ENCODE measurements at places on chromosomes 3 and 15. TPM values are rescaled to one million over a fixed set of nuclear protein-coding genes. Genes with fewer than 3 reads are reported as not detected.
A peak's percentile ranks its signal among the peaks of the same experiment; 100 is the strongest.

GRCh38 chr3:10708216-10708893, 107.7 kb upstream of the SLC6A11 start:
- no peaks in the 10 kb centered on the region for H3K36me3 ChIP-seq
- H3K27ac ChIP-seq: no peak overlapping the region
- DNase-seq: no peak
- peaks cover 34% of the 10 kb centered on the region for H3K27me3 ChIP-seq
- H3K4me1 ChIP-seq: peaks cover 3% of the 10 kb centered on the region
- no peak overlapping the region for H3K4me3 ChIP-seq

DNA sequence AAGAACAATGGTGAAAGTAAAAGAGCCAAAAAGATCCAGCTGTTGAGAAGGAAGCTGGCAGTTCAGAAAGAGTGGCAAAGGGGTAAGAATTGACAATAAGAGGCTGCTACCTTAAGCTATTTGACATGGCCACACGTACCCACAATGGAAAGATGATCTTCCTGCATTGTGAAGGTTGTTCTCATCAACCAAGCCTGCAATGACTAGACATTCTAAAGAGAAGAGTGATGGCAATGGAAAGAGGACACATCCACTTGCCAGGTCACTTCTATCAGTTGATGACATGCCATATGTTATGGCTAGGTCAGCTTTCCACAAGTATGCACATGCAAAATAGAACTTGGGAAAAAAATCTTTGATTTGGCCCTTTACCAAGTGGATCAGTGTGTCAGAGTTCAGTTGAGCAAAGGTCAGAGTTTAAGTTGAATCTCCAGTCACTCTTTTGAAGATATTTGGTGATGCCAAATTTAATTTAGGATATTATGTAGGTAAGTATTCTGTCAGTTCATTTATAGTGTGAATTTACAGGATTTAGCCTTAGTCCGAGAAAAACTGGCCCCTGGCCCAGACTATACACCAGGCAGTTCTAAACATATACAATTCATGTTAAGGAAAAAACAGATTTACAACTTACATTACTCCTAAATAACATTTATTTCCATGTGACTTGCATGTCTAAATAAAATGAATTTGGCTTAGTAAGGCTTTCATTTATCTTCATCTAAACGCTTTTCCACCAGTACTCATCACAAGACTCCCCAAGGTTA, 104.9 kb upstream of the FLNB start:
- H3K4me3 ChIP-seq: no peak overlapping the region
- H3K27me3 ChIP-seq: no peaks in the 10 kb centered on the region
- peaks cover 69% of the 10 kb centered on the region for H3K4me1 ChIP-seq
- peaks cover 6% of the 10 kb centered on the region for H3K36me3 ChIP-seq
- peak overlapping the region; percentile 42 for H3K27ac ChIP-seq

DNA sequence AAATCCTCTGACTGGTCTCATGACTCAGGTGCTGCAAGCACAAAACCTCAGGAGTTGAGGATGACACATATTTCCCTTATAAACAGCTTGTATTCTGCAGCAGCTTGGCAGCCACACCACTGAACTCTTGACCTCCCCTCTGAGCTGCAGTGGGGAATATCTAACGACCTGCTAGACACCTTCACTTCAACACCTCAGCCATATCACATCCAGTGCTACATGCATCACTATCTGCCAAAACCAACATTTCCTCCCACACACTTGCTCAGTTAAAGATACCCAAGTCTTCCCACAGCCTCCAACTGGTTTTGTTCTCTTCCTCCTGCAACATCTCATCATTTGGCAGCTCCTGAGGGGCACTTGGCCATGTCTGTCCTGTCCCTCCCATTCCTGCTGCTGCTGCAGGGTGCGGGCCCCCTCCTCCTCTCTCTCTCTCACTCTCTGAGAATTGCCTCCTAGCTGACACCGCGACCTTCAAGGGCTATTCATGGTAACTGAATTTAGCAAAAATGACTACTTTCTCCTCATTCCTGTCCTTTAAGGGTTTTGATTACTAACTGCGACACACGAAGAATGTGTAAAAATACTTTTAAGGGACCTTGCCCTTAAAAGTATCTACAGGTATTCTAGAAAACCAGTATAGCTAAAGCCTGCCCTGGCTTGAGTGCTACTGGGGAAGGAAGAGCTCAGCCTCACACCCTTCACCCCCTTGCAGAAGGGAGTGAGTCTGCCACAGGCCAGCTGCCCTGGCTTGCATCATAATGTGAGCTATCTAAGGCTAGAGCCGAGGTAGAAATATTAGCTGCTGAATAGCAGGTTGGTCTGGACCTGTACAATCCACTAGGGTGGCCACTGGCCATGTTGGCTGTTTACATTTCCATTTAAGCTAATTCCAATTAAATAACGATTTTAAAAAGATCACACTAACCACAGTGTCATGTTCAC, 5.0 kb upstream of the CCR9 start:
- no peaks in the 10 kb centered on the region for H3K27me3 ChIP-seq
- DNase-seq: no peak
- no peaks in the 10 kb centered on the region for H3K36me3 ChIP-seq
- no peaks in the 10 kb centered on the region for H3K4me1 ChIP-seq
- no peak overlapping the region for H3K4me3 ChIP-seq
- H3K27ac ChIP-seq: no peak overlapping the region

DNA sequence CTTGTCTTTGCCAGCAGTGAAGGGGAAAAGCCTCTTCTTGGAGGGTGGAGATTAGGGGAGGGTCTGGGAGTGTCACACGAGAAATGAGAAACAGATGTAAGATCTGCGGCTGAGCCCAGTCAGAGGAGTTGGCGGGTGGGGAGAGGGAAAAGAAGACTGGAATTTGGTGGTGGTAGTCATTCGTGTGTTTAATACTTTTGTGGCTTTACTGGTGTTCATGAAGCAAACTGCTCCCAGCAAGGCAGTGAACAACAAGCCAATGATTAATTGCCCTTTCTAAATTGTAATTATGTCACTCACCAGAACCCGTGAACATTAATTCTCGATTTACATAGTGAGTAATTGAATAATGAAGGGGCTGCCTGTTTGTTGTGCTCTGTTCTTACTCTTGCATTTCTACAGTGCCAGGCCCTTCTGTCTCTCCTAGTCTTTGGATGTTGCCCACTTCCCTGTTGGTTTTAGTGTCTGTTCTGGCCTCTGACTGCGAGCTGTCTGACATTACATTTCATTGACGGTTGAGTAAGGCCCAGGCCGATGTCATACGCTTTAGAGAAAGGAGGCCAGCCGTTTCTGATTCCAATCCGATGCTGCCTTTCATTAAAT, 78.0 kb downstream of the CHCHD6 start:
- no peaks in the 10 kb centered on the region for H3K36me3 ChIP-seq
- H3K27me3 ChIP-seq: no peaks in the 10 kb centered on the region
- DNase-seq: no peak

DNA sequence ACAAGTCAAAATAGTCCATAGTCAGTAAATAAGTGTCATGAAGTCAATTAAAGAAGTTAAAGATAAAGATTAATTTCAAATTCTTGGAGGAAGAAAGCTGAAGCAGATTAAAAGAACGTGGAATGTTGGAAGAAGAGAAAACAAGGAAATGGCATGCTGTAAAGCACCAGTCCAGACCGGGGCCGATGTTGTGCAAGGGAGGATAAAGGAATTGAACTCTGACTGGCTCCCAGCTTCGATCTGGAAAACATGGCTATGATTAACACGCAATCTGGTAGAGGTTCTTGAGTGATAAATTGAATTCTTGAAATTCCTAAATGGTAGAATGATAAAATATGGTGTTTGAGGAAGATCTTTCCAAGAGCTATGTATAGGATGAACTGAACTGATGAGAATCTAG, 194.4 kb downstream of the MEIS2 start:
- H3K27me3 ChIP-seq: no peaks in the 10 kb centered on the region
- peaks cover 36% of the 10 kb centered on the region for H3K4me1 ChIP-seq
- H3K36me3 ChIP-seq: no peaks in the 10 kb centered on the region
- H3K4me3 ChIP-seq: no peak overlapping the region

DNA sequence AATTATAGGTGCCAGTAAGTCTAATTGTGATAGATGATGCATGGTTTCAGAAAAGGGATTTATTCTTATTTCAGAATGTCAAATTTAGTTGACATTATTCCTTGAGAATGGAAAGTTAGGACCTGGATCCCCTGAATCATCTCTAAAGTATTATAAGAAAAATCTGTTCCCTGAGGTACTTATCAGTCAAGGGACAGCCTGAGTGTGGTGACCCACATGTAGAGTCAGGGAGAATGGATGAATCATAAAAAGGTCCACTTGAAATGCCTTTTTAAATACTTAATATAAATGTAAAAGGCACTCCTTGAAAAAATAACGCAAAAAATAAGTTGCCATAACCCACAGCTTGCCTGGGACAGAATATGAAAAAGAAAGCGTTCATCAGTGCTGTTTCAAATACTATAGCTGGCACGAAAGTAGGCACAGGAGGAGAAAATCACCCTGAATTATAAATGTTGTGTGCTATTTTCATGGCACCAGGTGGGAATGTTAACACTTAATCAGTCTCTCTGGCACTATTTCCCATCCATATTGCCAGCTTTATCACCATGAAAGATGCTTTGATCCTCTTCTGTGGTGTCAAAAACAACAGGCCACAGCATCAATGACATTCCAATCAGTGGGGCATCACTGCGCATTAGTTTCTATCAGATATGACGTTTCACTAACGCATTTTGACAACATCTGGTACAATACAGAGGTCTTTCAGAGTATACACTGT, 208.5 kb downstream of the EPHA3 start:
- DNase-seq: no peak
- no peaks in the 10 kb centered on the region for H3K4me1 ChIP-seq
- H3K36me3 ChIP-seq: no peaks in the 10 kb centered on the region
- H3K27ac ChIP-seq: no peak overlapping the region

DNA sequence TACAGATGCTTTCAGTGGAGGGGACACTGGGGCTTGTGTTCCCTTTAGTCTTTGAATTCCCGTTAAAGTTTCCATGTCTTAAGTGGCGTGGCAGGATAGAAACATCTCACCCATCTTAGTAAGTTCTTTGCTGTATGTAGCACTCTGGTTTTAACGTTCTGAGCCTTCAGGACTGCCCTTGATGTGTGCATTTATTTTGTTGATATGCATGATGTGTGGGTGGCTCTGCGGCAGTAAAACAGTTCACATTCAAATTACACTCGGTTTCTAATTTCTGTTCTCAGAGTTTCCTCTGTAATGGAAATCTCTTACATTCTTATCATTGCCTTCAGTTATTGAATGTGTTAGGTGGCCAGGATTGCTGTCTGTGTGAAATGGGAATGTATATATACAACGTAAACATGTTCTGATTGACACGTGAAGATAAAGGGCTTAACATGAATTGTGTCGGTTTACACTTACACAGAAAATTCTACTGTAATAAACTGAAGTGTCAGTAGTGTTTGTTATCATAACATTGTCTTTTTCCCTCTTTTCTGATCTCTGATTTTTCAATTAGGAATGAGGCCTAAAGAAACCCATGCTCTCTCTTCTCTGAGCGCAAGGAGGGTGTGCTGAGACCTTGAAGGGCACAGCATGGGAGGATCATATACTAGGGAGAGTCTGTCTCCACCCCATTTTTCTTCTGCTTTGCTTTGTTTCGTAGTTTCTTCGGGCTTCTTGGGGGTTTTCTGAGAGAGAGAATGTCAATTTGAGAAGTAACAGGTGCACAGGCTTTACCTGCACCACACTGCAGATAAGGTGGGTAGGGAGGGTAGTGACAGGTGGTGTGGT, 51.5 kb downstream of the IGF1R start:
- H3K27ac ChIP-seq: no peak overlapping the region
- no peak overlapping the region for H3K4me3 ChIP-seq
- no peaks in the 10 kb centered on the region for H3K27me3 ChIP-seq
- H3K4me1 ChIP-seq: peaks cover 65% of the 10 kb centered on the region
- no peaks in the 10 kb centered on the region for H3K36me3 ChIP-seq
- no peak for DNase-seq

GRCh38 chr3:31908391-31909097, 72.5 kb downstream of the OSBPL10 start:
- DNase-seq: no peak
- no peaks in the 10 kb centered on the region for H3K36me3 ChIP-seq
- peaks cover 5% of the 10 kb centered on the region for H3K4me1 ChIP-seq
- no peak overlapping the region for H3K27ac ChIP-seq
- H3K27me3 ChIP-seq: no peaks in the 10 kb centered on the region
- no peak overlapping the region for H3K4me3 ChIP-seq

DNA sequence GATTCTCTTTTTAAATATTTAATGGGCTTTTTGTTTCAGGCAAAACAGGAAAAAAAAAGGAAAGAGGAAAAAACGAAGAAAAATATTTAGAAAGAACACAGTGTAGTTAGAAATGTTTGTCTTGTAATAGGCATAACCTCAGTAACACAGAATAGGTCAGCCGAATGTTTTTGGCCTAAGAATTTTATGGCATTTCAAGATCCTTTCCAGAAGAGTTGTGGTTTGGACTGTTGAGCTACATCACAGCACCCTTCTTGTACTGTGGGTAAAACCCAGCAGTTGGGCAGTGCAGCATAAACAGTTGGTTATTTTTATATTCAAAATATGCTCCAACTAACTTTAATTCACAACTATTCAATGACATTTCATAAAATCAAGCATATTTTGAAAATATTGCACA, 474.4 kb upstream of the AGTR1 start:
- no peaks in the 10 kb centered on the region for H3K4me1 ChIP-seq
- DNase-seq: no peak
- no peak overlapping the region for H3K4me3 ChIP-seq
- no peaks in the 10 kb centered on the region for H3K36me3 ChIP-seq
- no peak overlapping the region for H3K27ac ChIP-seq

GRCh38 chr3:18149935-18150334, 275.2 kb downstream of the SATB1 start:
- H3K36me3 ChIP-seq: no peaks in the 10 kb centered on the region
- no peaks in the 10 kb centered on the region for H3K27me3 ChIP-seq
- H3K27ac ChIP-seq: no peak overlapping the region
- peak; percentile 1 for DNase-seq
- H3K4me1 ChIP-seq: no peaks in the 10 kb centered on the region
- no peak overlapping the region for H3K4me3 ChIP-seq

GRCh38 chr3:111968319-111969054, 10.3 kb upstream of the ABHD10 start:
- H3K36me3 ChIP-seq: peaks cover 42% of the 10 kb centered on the region
- H3K4me3 ChIP-seq: no peak overlapping the region
- no peak for DNase-seq
- H3K4me1 ChIP-seq: peaks cover 28% of the 10 kb centered on the region
- peak overlapping the region; percentile 67 for H3K27ac ChIP-seq

DNA sequence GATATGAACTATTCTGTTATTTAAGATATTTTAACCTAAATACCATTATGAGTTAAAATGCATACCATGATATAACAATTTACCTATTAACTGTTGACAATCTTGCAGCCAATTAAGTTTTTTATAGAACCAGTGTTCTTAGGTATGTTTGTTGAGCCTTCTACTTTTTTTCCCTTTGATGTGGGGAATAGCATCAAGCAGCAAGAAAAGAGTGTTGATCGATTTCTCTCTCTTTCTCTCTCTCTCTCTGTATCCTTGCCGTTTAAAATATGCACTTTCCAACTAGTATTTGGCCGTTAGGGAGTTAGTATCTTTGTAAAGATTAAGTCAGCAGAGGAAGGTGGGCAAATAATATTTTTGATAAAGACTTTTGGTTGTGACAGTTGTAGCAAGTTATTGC, 5.9 kb downstream of the CHD2 start:
- DNase-seq: no peak
- H3K27ac ChIP-seq: peak overlapping the region; percentile 94
- H3K4me1 ChIP-seq: peaks cover 71% of the 10 kb centered on the region
- H3K36me3 ChIP-seq: no peaks in the 10 kb centered on the region
- no peaks in the 10 kb centered on the region for H3K27me3 ChIP-seq
- H3K4me3 ChIP-seq: peak overlapping the region; percentile 67

Gene AGTR1
- total RNA-seq: 17.4 TPM

Gene C3orf70
- 34.9 TPM for total RNA-seq

Gene C3orf85
- not detected for total RNA-seq

Gene INKA1
- 3.3 TPM for total RNA-seq

Gene C3orf20
- total RNA-seq: not detected

Gene LINGO1
- 2.2 TPM for total RNA-seq

All from esophagus muscularis mucosa (tissue), 4 donors.